ENCODE measurements at places on chromosomes 3 and 15.

DNA sequence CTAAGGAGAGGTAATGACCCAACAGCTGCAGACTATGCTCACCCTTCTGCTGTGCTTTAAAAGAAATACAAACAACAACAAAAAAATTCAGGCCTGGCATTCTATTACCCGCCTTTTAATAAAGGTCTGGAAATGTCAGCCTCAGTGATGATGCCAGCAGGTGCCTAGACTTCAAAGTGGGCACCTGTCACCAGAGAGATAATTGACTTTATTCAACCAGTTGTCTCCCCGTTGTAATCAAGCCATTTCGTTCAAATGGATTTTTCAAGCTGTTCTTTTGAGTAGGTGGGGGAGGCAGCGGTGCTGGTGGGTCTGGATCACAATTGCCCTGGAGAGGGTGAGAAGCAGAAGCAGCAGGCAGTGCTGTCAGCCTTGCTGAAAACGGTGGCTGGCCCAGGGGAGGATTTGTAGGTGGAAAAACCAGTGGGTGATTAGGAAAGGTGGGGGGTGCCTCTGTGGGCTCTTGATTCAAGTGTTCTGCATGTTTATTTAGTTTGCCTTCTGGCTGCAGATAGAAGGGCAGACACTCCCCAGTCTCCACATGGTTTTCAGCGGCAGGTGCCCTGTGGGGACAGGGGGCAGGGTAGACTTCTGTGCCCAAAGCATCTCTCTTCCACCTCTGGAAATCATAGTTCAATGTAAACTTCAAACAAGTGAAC is 300.2 kb upstream of the SLCO3A1 start:
- no peak for DNase-seq

DNA sequence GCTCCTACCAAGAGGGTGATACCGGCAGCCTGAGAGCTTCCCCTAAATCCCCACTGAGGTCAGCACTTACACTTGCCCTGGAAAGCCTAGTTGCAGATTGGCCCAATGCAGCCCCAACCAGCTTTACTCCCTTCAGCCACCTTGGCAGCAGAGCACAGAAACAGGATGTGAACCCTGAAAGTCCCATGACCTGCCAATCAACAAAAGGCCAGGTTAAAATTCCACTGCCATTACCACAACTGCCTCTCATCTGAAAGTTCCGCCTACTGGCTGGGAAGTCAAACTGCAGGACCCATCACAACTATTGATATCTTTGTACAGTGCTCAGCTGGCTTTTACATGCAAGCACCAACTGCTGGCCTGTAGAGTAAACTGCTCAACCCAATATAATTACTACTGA is 156.2 kb downstream of the ZMAT3 start:
- DNase-seq = no peak

GRCh38 chr3:67529337-67529736 is 125.1 kb downstream of the SUCLG2 start:
- DNase-seq = no peak

DNA sequence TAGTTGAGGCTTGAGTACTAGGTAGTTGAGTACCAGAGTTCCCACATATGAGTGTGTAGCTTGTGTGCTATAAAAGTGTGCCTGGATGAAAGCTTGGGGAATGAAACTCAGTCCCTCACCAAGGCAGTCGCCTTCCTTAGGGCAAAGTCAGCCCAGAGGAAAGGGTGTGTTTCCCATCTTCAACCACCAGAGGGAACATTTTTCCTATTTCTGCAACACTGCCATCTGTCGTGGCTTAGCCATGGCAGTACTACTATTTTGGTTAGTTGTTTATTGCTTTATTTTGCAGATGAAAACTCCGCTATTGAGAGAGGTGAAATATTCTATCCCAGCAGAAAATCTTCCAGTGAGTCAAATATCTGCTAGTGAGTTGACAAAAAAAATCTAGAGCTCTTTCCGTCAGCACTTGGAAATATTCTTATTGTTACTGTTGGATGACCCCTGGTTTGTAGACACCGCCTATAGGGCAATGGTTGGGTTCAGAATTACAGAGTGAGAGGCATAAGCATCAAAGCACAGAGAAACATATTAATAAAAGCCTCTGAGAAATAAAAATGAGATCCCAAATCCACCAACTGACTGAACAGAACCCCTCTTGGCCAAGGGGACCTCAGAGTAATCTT is 239.9 kb downstream of the CPNE4 start:
- DNase-seq = no peak

GRCh38 chr3:87044409-87044808 is 53.5 kb upstream of the VGLL3 start:
- no peak for DNase-seq

- DNase-seq = no peak
These were observed 35.0 kb upstream of the VGLL3 start for GRCh38 chr3:87025661-87026645.

- DNase-seq = no peak
These were observed 275.2 kb upstream of the CBLB start for GRCh38 chr3:106144030-106144429.

GRCh38 chr3:142947799-142948575 is 15.5 kb downstream of the PAQR9 start:
- no peak for DNase-seq

GRCh38 chr3:195162033-195162669 is 108.8 kb downstream of the XXYLT1 start:
- DNase-seq = no peak

DNA sequence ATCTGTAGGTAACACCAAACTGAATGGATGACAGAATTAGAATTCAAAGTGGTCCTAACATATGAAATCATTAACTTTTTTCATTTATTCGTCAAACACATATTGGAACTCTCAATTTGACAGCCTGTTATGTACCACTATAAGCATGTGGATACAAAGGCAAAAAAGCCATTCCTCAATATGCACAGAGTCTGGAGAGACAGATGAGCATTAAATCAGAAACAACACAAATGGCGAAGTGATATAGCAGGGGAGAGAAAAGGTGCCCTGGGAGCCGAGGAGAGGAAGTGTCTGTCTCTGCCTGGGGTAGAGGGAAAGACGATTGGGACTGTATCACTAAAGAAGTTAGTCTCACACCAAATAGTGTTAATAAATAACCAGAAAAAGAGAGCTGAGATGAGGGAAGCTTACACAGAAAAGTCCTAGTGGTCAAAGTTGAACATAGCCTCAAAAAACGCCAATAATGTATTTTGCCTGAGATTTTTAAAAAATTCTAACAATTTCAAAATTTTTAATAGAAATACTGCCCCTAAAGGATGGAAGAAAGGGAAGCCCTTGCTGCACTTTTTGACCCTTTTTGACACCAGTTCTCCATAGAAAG is 417.5 kb downstream of the TUSC7 start:
- no peak for DNase-seq

DNA sequence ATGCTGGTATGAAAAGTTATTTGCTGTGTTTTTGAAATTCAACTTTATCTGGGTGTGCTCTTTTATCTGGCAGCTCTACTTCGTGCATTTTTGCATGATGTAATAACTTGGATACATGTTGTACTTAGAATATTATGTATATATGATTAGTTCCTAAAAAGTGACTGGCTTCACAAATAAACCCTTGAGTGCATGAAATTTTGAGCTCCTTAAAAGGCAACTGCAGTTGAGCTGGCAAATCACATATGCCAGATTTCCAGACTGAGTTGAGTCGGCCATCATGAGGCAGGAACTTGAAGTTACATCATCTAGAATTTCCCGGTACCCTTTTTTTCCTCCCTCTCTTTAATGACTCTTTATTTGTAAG is 162.5 kb downstream of the FNDC3B start:
- DNase-seq = no peak

DNA sequence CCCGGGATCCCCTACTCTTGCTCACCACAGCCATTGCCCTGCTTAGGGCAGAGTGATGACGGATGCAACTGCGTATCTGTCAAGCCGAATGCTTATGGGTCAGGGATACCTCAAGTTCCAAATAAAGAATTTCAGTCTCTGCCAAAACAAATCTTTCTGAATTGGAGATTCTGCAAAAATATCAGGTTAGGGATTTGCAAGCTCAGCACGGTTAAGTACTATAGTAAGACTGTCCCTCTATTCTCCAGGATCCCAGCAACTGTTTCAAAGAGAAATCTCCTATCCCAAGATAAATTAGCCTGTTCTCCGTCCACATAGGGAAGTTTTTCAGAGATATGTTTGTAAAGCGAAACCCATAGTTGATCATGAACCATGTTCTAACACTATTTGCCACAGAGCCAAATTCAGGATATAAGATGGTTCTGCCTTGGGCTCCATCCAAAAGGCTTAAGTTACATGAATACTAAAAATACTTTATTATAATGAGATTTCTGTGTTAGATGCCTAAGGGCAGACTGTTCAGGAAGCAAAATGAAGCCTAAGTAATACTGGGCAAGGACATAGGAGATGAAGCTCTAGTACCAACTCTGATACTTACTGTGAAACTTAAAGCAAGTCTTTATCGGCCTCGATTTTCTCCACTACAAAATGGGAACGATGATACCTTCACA is 100.1 kb upstream of the LPP start:
- DNase-seq = no peak

DNA sequence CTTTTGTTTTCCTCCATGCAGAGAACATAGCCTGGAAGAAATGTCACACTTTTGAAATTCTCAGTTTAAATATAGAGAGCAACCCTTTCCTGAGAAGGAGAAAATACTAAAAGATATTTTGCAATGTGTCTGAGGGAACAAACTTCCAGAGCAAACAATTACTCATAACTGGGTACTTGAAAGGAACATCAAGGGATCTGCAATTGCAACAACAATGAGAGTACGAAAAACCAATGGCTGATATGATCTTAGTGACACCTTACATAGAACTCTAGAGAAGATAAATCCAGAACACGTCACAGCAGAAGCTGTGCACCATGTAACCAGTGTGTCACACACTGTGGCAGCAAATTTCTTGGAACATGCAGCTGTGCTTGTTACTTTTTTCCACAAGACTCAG is 14.6 kb upstream of the ARPP21 start:
- DNase-seq = no peak

GRCh38 chr3:195286115-195286872 is 15.3 kb upstream of the XXYLT1 start:
- no peak for DNase-seq

- DNase-seq = no peak
These were observed 14.1 kb upstream of the TOPAZ1 start for GRCh38 chr3:44227632-44228031.

DNA sequence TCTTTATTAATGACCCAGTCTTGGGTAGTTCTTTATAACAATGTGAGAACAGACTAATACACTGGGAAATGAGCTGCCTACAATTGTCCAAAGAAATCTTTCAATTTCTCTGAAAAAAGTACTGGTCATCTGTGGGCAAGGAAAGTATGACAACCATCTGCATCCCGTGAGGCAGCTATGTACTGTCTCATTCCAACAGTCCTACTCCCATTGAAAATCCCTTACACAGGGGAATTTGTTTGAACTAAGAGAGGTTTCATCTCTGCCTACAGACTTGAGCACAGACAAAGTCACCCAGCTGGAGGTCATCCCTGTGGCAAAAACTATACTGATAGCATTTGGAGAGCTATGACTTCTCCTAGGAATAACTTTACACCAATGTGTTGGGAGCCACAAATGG is 27.1 kb downstream of the SHC4 start:
- no peak for DNase-seq

GRCh38 chr15:82805994-82806406 is at the start of gene FSD2:
Gene FSD2 (minus strand): TSS chr15:82806069. CDS start chr15:82787390, 18,679 bp downstream.
- no peak for DNase-seq

- DNase-seq = no peak
These were observed 6.6 kb upstream of the MNS1 start for GRCh38 chr15:56471440-56472069.

DNA sequence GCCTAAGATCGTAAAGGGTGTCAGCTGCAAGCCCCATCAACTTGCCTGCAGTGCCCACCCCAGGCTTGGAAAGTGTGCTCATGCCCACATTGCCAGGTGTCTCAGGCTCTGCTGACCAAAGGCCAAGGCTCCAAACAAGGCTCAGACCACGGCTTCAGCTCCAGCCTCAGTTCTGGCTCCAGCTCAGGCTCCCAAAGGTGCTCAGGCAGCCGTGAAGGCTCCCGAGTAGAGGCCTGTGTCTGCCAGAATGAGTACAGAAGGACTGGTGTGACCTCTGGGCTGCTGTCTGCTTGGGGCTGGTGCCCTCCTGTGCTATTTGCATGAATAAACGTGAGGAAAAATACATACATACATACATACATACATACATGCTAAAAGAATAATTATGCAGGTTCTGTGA is 27.9 kb upstream of the UACA start:
- no peak for DNase-seq

DNA sequence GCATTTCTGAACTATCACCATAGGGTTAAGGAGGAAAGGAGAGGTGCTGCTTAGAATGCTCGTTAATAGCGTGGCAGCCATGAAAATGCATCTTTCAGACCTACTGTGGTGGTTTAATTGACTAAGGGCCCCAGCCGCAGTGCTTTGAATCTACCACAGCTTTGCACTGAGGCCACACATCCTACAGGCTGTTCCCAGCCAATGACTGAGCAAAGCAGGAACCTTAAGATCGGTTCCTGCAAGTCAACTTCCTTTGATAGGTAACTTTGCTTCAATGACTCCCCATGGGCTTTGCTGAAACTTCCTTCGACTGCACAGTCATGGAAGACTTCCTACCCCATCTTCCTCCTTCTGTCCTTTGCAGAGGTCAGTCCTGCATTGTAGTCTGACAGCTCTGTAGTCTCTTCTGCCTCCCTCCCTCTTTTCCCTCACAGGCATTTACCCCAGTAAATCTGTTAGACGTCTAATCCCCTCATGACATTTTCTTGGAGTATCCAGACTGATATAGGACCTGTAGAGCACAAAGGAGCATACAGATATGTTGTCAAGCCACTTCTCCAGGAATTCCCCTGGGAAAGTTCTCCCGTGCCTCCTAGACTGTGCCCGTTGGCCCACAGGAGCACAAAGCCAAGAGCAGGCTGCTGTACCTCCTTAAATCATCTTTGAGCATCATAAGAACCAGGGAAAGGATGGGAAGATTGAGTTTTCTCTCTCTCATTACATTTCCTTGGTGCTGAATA is 2.6 kb upstream of the BCL2A1 start:
- no peak for DNase-seq

GRCh38 chr3:123319760-123320159 is 118.0 kb downstream of the SEC22A start:
- no peak for DNase-seq

- DNase-seq = no peak
These were observed 337.2 kb downstream of the SATB1 start for GRCh38 chr3:18087988-18088387.

DNA sequence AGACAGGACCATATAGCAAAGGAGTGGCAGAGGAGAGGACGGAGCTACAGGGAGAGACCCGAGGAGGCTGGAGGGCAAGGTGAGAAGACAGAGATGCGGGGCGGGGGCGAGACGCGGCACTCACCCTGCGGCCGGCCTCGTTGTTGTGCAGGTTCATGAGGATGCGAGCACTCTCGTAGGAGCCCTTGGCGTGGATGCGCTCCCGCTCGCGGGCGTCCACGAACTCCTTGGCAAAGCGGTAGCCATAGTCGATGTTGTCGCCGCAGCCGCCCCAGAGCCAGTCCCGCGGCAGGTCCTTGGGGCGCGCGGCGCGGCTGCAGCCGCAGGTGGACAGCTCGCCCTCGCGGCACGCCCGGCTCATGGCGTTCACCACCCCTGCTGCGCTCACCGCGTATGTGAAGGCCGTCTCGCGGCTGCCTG is 12.9 kb downstream of the WNT5A start:
- DNase-seq = no peak
